ENCODE measurements at places on chromosomes 5 and 9.

DNA sequence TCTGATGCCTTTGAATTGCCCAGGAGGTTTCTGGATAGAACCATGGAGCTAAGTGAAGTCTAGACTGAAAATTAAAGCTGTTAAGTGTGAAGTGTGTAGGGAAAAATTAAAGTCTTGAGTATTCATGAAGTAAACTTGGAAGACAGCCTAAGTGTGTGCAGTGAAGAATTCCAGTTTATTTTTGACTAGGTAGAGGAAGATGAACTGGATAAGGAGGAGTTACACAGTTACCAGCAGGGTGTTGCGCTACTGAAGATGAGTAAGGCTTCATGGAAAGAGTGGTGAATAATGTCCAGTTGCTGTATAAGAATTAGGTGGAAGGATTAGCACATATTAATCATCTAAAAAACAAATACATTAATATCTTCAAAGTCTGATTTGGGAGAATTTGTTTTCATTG lies 5.7 kb upstream of the CHD1 start:
- no peak for DNase-seq

- DNase-seq, result no peak
Measured at GRCh38 chr5:113034182-113034773, 57.7 kb downstream of the DCP2 start.

- no peak for DNase-seq
Measured at GRCh38 chr9:106890608-106891007, 27.6 kb downstream of the ZNF462 start.

- no peak for DNase-seq
Measured at GRCh38 chr9:121303456-121304451, 35.8 kb downstream of the GSN start.

- DNase-seq, result no peak
Measured at GRCh38 chr5:159497221-159497620, 166.9 kb upstream of the IL12B start.

GRCh38 chr9:94623253-94623652 lies 16.1 kb downstream of the FBP1 start:
- DNase-seq, result no peak

DNA sequence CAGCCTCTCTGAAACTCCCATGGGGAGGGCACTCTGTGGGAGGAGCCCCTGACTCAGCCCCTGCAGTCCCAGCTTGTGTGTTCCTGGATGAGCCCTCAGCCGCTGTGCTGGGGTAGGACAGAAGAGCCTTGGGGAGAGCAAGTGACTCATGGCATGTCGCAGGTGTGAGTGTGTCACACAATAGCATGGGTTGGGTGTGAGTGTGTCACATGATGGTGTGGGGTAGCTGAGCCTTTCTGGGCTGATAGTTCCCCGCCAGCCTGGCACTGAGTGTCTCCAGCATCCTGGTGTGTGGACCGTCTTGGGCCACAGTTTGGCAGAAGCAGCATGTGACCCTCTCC lies 83.4 kb downstream of the PHF2 start:
- DNase-seq, result no peak

- no peak for DNase-seq
Measured at GRCh38 chr9:15420796-15421195, 1.9 kb upstream of the SNAPC3 start.

- DNase-seq, result no peak
Measured at GRCh38 chr5:35438288-35438687, 179.4 kb upstream of the SPEF2 start.

DNA sequence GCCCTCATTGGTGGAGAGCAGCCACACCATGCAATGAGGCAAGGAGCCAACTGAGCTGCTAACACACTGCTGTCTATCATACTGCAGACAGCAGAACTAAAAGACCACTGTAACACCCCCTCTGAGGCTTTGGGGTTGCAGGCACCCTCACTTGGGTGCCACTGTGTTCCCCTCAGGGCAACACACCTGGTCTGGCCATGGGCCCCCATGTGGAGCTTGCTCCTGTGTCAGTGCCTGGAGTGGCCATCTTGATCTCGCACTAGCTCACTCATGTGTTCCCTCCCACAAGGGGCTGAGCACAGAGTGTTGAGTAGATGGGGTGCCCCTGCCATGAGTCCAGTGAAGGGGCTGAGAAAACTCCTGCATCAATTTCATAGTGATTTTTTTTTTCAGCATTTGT lies 532.4 kb upstream of the FTMT start:
- no peak for DNase-seq

- DNase-seq, result no peak
Measured at GRCh38 chr5:14699807-14700400, 35.4 kb downstream of the OTULIN start.

DNA sequence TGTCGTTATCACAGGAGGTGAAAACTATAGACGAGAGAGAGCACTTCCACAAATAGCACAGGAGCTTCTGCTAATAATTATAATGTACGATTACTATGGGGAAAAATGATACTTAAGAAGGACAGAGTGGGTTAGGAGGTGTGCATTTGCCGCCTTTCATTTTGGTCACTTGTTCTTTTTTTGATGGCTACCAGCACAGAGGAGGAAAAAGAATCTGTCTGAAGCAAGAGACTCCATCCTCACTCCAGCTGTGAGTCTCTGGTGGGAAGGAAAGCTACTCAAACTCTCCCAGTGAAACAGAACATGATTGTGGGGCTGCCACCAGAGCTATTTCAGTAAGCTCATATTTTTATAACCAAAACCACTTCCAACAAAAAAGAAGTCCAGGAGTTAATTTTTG lies 270.4 kb upstream of the TMEM161B start:
- DNase-seq, result no peak

GRCh38 chr5:14193496-14193895 lies 50.4 kb downstream of the TRIO start:
- DNase-seq, result no peak

GRCh38 chr5:132426525-132427138 lies 57.1 kb downstream of the SLC22A5 start:
- no peak for DNase-seq

GRCh38 chr9:34256987-34257585 lies 72.0 kb downstream of the KIF24 start:
- DNase-seq, result no peak

DNA sequence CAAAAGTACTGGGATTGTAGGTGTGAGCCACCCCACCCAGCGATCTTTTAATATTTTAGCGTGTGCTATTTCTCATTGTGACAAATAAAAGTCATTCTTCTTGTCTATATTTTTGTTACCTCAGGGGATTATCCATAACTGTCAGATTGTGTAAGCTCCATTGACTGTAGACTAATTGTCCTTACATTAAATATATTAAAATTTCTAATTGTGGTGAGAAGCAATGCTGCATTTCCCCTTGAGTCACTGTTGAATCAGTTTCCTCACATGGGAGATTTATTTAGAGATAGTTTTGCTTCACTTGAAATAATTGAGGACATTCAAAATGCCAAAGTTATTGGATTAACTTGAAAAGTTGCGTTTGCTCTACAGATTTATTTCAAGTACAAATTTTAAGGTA lies 782.4 kb upstream of the WWC1 start:
- no peak for DNase-seq

GRCh38 chr5:177189416-177189815 lies 55.8 kb downstream of the NSD1 start:
- DNase-seq, result no peak

GRCh38 chr5:139930406-139930805 lies 112.7 kb downstream of the NRG2 start:
- DNase-seq, result no peak

DNA sequence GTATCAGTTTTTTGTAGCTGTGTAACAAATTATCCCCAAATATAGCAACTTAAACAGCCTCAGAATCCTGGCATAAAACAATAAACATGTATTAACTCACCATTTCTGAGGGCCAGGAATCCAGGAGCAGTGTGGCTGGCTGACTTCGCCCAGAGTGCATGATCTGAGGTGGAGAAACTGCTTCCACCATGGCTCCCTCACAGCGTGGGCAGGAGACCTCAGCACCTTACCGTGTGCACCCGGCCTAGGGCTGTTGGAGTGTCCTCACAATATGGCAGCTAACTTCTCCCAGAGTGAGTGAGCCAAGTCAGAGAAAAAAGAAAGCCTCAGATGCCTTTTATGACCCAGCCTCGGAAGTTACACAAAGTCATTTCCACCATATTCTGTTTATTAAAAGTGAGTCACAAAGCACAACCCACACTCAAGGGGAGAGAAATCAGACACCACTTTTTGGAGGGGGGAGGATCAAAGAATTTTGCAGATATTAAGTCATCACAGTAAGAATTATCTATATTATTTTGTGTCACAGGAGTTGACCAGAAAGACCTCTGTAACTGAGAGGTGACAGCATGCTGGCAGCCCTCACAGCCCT lies 59.6 kb downstream of the TSTD2 start:
- DNase-seq, result no peak

DNA sequence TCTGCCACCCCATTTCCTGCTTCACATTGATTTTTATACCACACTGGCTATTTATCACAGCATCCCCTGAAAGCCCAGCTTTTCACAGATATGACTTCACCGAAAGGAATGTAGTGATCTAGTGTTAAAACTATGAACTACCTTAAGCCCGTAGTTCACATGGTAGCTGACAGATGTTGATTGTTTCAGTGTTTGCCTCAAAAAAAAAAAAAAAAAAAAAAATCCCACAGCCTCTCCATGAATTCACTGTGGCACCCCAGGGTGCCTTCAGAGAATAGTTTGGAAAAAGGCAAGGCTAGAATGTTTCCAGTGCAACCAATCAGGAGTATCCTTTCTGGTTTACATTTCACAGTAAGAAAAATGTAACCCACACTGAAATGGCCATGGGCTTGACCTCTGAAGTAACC lies 37.1 kb downstream of the GLIS3 start:
- DNase-seq, result no peak

- DNase-seq, result no peak
Measured at GRCh38 chr5:65190328-65191053, 291.2 kb downstream of the ADAMTS6 start.

- no peak for DNase-seq
Measured at GRCh38 chr9:33011831-33012230, 10.4 kb upstream of the APTX start.

DNA sequence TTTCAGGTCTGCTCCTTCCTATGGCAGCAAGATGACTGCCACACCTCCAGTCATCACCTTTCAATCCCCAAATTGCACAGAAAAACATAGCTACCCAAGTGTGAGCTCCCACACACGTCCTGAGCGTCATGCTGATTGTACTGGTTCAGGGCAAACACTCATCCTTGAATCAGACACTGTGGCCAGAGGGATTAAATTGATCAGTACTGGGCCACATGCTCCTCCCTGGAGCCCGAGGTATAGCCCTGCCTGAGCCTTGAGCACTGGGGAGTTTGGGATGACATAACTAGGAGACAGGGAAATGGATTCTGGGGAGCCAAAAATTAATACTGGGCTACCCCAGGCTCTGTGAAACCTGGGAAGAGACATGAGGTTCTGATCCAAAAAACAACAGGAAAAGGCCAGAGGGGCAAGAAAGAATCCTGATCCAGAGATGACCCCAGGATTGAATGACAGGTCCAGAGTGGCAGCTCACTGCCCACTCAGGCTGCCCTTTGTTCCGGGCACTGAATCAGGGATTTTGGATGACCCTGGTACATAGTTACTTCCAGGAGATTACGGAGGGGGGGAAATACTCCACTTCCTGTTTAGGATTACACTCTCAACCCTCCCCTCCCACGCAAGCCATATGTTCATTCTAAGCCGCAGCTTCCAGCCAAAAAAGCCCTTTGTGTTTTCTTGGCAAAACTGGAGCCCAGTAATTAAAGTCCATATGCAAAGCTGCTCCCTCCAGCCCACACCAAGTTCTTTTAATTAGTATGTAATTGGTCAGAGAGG lies 141.6 kb upstream of the SPRY4 start:
- DNase-seq, result no peak

DNA sequence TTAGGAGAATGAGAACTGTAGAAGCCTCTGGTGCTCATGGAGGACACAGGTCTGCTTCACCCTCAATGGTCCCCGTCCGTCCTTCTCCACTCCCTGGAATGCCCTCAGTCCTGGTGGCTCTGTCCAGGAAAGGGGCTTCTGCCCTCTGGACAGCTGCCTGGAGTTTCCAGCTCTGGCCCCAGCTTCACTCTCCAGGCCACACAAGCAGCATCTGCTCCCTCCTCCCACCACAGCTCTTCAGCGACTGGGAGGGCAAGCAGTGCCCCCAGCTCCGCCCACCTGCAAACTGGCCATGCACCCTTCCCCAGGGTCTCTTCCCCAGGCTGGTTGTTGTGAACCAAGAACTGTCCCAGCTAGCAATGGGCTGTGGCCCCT lies 4.7 kb downstream of the SARDH start:
- no peak for DNase-seq

DNA sequence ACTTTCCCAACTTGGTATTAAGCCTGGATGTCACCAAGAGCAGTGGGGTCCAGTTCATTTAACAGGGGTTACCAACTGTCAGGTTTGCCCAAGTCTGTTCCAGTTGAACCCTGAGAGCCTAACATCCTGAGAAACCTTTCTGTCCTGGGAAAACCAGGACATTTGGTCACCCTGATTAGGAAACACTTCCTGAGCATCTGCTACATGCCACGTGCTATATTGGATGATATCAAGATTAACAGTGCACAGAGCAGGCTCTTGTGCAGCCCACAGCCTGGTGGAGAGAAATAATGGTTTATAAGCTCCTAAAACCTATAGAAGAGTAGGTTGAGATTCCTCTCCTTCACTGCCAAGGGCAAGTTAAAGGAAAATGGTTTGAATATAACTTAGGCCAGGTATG lies 102.9 kb upstream of the RAD23B start:
- no peak for DNase-seq

DNA sequence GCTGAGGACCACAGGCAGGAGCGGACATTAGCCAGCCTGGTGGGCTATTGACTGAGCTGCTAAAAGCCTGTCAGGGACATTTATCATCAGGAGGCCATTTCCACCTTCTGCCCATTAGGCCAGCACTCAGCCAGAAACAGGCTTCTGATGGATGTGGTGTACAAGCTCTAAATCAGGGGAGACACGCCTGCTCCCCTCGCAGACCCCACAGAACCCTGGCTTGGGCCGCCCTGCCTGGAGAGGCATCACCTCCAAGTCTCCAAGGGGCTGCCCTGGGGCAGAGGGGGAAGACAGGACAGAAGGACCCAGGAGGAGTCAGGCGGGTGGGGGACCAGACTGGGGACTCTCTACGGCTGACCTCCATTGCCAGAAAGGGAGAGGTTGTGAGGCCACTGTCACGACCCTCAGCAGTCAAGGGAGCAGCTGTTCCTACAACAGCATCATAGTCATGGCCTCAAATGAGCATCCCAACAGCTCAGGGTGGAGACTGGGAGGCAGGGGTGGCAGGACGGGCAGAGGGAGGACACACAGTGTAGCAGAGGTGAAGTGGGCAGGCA lies 24.0 kb upstream of the TRIM14 start:
- DNase-seq, result no peak

GRCh38 chr5:141926434-141926833 lies 2.8 kb downstream of the DELE1 start:
- DNase-seq, result no peak

- DNase-seq, result no peak
Measured at GRCh38 chr9:138063785-138064184, 186.2 kb downstream of the CACNA1B start.

DNA sequence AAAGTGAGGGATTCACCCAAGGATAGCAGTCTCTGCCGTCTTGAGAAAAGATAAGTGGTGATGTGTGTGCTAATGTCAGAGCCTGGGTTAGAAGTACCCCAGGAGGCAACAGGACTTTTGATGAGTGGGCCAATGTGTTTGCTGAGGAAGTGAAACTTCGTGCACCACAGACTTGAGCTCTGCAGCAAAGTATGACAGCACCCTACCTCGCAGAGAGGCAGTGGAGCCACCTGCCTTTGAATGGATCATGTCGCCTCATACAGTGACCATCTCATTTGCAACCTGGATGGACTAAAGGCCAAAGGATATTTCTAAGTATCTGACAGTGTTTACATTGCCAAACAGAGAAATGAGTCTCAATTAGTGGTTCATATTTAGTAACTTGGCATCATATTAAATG lies 593.9 kb upstream of the GRAMD2B start:
- DNase-seq, result no peak

GRCh38 chr5:77087484-77088261 lies 588 bp upstream of the ZBED3 start:
- no peak for DNase-seq
